ENCODE measurements at places on chromosomes 2 and 18. TPM values are rescaled to one million over a fixed set of nuclear protein-coding genes. Genes with fewer than 3 reads are reported as not detected.

Gene CASP10
- polyA plus RNA-seq = not detected

Gene UPP2
- not detected for polyA plus RNA-seq

Gene TMEM198
- 8.2 TPM for polyA plus RNA-seq

Gene HTR2B
- 0.41 TPM for polyA plus RNA-seq

Gene ANKRD36
- 29.6 TPM for polyA plus RNA-seq

Gene SPATS2L
- 37.4 TPM for polyA plus RNA-seq

DNA sequence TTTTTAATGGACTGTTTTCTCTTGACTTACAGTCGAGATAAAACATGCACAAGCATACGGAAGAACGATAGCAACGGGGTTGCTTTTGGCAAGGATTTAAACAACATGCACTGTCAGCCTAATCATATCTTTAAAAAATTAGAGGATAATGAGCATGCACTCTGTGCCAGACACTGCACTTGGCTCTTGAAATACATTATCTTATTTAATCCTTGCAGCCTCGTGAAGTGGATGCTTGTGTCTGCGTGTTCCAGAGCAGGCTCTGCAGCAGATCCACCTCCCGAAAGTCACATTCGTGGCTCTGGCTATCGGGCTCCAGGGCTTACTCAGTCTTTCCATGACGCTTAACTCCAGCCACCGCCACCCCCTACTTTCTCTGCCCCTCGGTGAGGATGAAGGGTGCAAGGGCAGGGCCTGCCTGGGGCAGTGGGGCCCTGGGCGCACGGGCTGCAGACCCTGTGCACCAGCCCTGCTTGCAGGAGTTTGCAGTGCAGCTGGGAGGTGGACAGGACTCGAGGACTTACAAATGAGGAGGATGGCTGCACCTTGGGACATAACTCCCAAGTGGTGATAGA, 61.7 kb downstream of the ACKR3 start:
- no peak overlapping the region for H3K27ac ChIP-seq
- no peak overlapping the region for H3K4me3 ChIP-seq
- H3K4me1 ChIP-seq = peaks cover 4% of the 10 kb centered on the region
- H3K27me3 ChIP-seq = no peaks in the 10 kb centered on the region

DNA sequence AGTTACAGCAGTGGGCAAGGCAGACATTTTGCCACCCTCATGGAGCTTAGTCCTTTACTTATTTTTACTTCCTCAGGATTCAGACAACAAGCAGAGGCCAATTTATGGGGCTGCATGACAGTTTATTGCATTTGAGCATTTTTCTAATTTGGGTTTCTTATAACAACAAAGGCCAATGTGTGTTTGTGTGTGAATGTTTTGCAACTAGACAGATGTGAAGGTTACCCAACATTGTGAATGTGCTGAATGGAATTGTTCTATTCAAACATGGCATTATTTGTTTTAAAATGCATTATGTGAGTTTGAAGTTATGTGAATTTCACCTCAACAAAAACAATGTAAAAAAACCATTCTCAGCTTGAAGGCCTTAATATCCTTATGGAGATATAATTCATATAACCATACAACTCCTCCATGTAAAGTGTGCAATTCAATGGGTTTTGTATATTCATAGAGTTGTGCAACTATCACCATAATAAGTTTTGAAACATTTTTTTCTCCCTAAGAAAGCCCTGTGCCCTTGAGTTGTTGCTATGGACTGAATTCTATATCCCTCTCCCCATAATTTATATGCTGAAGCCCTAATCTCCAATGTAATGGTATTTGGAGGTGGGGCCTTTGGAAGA, 57.3 kb downstream of the CCDC195 start:
- H3K4me3 ChIP-seq = no peak overlapping the region
- no peak overlapping the region for H3K27ac ChIP-seq
- H3K27me3 ChIP-seq = no peaks in the 10 kb centered on the region
- no peak for DNase-seq
- H3K4me1 ChIP-seq = no peaks in the 10 kb centered on the region

- peaks cover 13% of the 10 kb centered on the region for H3K4me1 ChIP-seq
- no peak overlapping the region for H3K27ac ChIP-seq
- DNase-seq = peak; percentile 45
- H3K36me3 ChIP-seq = no peaks in the 10 kb centered on the region
- no peak overlapping the region for H3K4me3 ChIP-seq
These were observed 130.6 kb downstream of the SPOPL start for GRCh38 chr2:138632066-138632620.

DNA sequence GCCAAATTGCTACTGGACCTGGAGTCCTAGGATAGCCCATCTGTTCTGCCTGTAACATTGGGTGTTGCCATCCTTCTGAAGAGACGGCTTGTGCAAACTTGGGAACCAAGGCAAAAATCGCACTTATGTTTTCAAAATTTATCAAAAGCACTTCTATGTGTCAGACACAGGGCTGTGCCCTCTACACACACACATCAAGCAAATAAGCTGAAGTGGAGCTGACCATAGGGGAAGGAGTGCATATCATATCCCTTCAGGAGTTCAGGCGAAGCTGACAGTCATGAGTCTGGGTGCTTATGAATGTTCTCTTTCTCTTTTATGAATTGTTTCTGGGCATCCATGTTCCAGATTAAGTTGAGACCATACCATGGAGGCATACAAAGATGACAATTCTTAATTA, 247.9 kb downstream of the CYRIA start:
- no peak for DNase-seq
- peaks cover 17% of the 10 kb centered on the region for H3K4me1 ChIP-seq
- H3K27ac ChIP-seq = no peak overlapping the region
- H3K4me3 ChIP-seq = no peak overlapping the region
- H3K27me3 ChIP-seq = no peaks in the 10 kb centered on the region

GRCh38 chr2:239874636-239875356, 150.3 kb downstream of the NDUFA10 start:
- no peaks in the 10 kb centered on the region for H3K36me3 ChIP-seq
- no peak for DNase-seq
- H3K4me1 ChIP-seq = no peaks in the 10 kb centered on the region
- H3K27me3 ChIP-seq = no peaks in the 10 kb centered on the region

GRCh38 chr2:158214431-158214830, 112.8 kb downstream of the UPP2 start:
- peak; percentile 8 for DNase-seq
- H3K4me3 ChIP-seq = no peak overlapping the region
- H3K4me1 ChIP-seq = no peaks in the 10 kb centered on the region

- H3K27ac ChIP-seq = no peak overlapping the region
- H3K4me3 ChIP-seq = no peak overlapping the region
- no peak for DNase-seq
- H3K4me1 ChIP-seq = no peaks in the 10 kb centered on the region
These were observed 822.6 kb downstream of the TRIB2 start for GRCh38 chr2:13539296-13539695.

GRCh38 chr2:44616667-44617155, 255.0 kb downstream of the CAMKMT start:
- no peak for DNase-seq
- H3K4me3 ChIP-seq = no peak overlapping the region
- H3K4me1 ChIP-seq = no peaks in the 10 kb centered on the region
- H3K27ac ChIP-seq = no peak overlapping the region
- no peaks in the 10 kb centered on the region for H3K27me3 ChIP-seq

DNA sequence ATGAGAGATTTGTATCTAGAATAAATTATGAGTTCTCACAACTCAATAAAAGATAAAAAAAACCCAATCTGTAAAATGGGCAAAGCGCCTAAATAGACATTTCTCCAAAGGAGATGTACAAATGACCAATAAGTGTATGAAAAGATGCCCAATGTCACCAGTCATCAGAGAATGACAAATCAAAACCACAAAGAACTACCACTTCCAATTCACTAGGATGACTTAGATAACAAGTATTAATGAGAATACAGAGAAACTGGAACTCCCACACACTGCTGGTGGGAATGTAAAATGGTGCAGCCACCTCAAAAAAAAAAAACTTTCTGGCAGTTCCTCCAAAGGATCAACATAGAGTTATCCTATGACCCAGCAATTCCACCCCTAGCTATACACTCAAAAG, 17.4 kb upstream of the COL6A3 start:
- no peak for DNase-seq
- H3K27me3 ChIP-seq = no peaks in the 10 kb centered on the region
- no peak overlapping the region for H3K4me3 ChIP-seq
- H3K36me3 ChIP-seq = no peaks in the 10 kb centered on the region
- H3K27ac ChIP-seq = no peak overlapping the region

- H3K4me3 ChIP-seq = no peak overlapping the region
- H3K27ac ChIP-seq = no peak overlapping the region
- no peaks in the 10 kb centered on the region for H3K36me3 ChIP-seq
These were observed 34.8 kb downstream of the LIPG start for GRCh38 chr18:49596687-49597086.

GRCh38 chr2:127551221-127551930, 15.9 kb downstream of the MYO7B start:
- no peaks in the 10 kb centered on the region for H3K36me3 ChIP-seq
- H3K27me3 ChIP-seq = peaks cover 17% of the 10 kb centered on the region
- no peak for DNase-seq
- H3K4me1 ChIP-seq = no peaks in the 10 kb centered on the region

DNA sequence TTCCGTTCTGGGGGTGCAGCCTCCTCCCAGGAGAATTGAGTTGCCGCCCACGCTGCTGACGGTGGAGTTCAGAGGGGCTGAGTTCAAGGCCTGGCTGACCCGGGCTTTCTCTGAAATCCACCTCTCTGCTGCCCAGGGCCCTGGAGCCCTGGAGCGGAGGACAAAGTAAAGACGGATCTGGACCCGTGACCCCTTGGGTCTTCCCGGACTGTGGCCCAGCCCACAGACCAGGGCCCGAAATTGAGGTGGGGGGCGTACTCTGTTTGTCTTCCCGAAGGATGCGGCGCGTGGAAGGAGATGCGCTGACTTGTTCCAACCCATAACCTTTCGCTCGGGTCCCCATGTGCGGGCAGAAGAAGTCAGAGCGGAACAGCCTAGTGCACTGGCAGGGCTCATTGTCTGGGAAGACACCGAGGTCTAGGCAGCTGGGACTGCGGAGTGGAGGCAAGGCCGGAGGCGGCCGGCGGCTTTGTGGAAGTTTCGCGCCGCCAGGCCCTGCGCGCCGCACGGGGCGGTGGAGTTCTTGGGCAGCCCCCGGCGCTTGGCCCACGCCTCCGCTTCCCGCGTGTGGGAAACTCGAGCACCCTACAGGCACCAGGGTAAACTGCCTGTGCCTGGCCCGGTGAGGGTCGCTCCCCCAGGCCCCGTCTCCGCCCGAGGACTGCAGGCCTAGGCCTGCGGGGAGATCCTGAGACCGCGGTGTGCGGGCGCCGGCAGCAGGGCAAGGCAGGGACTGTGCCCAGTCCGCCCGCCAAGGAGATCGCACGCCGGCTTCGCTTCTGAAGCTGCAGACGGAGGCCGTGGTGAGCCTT, 9.8 kb downstream of the POU3F3 start:
- no peak overlapping the region for H3K4me3 ChIP-seq
- no peak for DNase-seq
- no peak overlapping the region for H3K27ac ChIP-seq
- H3K27me3 ChIP-seq = peaks cover 100% of the 10 kb centered on the region
- no peaks in the 10 kb centered on the region for H3K4me1 ChIP-seq

DNA sequence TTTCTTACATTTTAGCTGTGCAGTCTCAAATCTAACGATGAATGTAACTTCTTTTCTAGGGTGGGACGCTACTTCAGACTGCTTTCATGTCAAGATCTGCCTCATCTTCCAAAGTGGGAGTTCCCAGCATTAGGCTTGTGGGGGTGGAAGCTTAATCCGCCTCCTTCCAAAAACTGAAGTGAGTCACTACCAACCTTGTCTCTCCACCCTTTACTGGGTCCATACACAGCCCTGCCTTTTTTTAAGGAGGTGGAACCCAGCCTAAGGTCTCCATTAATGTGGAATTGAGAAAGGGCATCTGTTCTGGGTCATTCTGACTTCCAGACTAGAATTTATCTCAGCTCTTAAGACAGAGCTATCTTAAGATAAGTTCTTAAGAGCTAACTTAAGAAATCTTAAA, 42.0 kb upstream of the NFE2L2 start:
- DNase-seq = peak; percentile 41
- H3K36me3 ChIP-seq = no peaks in the 10 kb centered on the region
- no peak overlapping the region for H3K4me3 ChIP-seq
- H3K4me1 ChIP-seq = peaks cover 35% of the 10 kb centered on the region
- no peaks in the 10 kb centered on the region for H3K27me3 ChIP-seq
- H3K27ac ChIP-seq = peak overlapping the region; percentile 63

DNA sequence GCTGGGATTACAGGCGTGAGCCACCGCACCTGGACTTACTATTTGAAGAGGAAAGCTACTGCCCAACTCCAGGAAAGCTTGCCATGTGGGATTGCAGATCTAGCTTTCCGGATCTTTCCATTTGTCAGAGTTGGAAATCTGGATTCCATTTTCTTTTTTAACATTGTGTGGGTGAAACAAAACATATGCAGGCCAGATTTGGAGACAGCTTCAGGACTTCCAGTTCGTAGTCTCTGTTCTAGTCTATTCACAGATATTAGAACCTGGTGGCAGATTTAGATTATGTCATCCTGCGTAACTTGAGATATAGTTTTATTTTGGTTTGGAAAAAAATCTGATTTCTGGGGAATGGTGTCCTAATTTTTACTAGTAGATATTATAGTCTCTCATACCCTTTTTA, 70.5 kb downstream of the ZNF236 start:
- no peaks in the 10 kb centered on the region for H3K4me1 ChIP-seq
- DNase-seq = no peak
- no peak overlapping the region for H3K4me3 ChIP-seq
- H3K36me3 ChIP-seq = peaks cover 28% of the 10 kb centered on the region
- H3K27me3 ChIP-seq = no peaks in the 10 kb centered on the region
- H3K27ac ChIP-seq = no peak overlapping the region

- no peak overlapping the region for H3K4me3 ChIP-seq
- no peaks in the 10 kb centered on the region for H3K27me3 ChIP-seq
- H3K27ac ChIP-seq = no peak overlapping the region
- DNase-seq = no peak
These were observed 124.8 kb downstream of the PXDN start for GRCh38 chr2:1619556-1619955.

GRCh38 chr18:36934884-36935283, 106.0 kb downstream of the KIAA1328 start:
- no peak overlapping the region for H3K4me3 ChIP-seq
- peak; percentile 85 for DNase-seq
- H3K27me3 ChIP-seq = no peaks in the 10 kb centered on the region
- H3K27ac ChIP-seq = no peak overlapping the region
- H3K4me1 ChIP-seq = no peaks in the 10 kb centered on the region
- no peaks in the 10 kb centered on the region for H3K36me3 ChIP-seq

DNA sequence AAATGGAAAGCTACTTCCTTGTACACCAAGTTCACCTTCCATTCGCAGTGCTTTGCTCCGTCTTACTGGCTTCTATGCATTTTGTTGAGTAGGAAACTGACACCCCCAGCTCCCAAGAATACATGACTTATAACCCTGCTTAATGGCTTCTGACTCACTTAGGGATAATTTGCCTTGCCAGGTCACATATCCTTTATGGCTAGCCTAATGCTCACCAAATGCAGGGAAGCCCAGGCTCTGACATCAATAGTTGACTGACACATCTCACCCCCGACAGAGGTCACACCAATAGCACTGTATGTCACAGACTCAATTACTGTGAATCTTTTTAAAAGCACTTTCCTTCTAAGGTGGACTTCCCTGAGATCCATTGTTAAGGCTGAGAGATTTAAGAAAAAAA, 147.2 kb downstream of the DTNA start:
- H3K27ac ChIP-seq = no peak overlapping the region
- no peaks in the 10 kb centered on the region for H3K36me3 ChIP-seq
- no peaks in the 10 kb centered on the region for H3K27me3 ChIP-seq

All from cardiac muscle cell (in vitro differentiated cells and primary cell).